NCI-H187 (cell line): ENCODE measurements at places on chromosomes 4 and X.

DNA sequence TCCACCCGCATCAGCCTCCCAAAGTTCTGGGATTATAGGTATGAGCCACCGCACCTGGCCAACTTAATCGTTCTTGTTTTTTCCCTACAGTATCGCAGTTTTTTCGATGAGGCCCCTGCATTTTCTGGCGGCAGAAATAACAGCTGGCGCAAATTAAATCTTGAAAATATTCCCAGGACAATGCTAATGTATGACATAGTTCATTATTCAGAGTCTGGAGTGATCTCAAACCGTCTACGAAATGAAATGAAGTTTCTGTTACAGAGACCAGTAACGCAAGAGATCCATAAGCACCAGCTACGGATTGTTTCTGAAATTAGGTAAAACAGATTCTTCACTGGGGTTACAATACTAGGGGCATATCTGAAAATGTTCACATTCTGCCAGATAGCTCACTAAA, 27.3 kb downstream of the CXorf58 start:
- no peak for DNase-seq

GRCh38 chr4:95877636-95878035, 37.7 kb downstream of the PDHA2 start:
- DNase-seq: no peak

DNA sequence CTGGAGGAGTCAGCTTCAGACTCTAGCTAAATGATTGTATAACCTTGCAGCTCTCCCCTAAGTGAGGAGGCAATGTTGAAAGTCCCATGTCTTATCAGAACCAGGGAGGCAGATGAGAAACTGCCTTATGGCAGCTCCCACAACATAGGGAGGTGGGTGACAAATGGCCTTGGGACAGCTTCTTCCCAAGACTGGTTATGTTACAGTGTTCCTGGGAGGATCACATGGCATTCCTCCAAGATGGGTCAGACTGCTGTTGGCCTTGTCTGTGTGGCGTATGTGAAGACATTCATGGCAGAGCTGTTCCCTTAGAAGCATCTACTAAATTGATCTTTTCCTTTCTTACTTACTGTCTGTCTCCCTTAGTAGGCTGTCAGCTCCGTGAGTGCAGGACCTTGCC, 42.0 kb downstream of the HPRT1 start:
- no peak for DNase-seq

DNA sequence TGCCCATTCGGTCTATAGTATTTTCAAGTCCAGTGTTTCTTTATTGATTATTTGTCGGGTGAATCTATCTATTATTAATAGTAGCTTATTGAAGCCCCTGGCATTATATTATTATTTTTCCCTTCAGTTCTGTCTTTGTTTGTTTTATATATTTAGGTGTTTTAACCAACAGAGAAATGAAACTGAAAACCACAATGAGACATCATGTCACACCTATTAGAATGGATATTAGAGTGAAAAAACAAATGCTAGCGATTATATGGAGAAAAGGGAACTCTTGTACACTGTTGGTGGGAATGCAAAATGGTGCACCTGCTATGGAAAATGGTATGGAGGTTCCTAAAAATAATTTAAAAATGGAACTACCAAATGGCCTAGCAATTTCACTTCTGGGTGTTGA, 272.5 kb downstream of the ADAM29 start:
- no peak for DNase-seq

- DNase-seq: no peak
Measured at GRCh38 chrX:101385026-101385684, 836 bp downstream of the BTK start.

- no peak for DNase-seq
Measured at GRCh38 chr4:21890231-21890630, 58.3 kb downstream of the KCNIP4 start.

- no peak for DNase-seq
Measured at GRCh38 chr4:84985952-84986351, 19.5 kb upstream of the WDFY3 start.

GRCh38 chr4:8708401-8709021, 115.9 kb downstream of the CPZ start:
- DNase-seq: no peak

GRCh38 chr4:184234155-184234554, 16.5 kb upstream of the ENPP6 start:
- no peak for DNase-seq

DNA sequence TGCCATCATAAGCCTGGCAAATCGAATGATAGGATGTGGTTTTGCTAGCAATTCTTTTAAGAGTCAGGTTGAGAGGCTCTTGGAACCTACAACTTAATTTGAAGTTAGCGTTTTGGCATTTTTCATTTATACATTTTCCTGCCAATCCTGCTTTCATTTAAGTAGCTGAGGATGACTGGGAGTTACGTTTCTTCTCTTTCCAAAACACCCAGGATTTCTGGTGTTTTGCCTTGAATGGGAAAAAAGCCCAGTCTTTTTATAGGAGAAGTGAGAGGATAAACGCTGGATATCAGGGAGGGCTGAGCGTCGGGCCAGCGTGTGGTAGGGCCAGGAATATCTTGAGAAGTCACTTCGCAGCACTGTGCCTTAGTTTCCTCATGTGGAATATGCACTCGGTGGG, 174.2 kb upstream of the HAND2 start:
- no peak for DNase-seq

DNA sequence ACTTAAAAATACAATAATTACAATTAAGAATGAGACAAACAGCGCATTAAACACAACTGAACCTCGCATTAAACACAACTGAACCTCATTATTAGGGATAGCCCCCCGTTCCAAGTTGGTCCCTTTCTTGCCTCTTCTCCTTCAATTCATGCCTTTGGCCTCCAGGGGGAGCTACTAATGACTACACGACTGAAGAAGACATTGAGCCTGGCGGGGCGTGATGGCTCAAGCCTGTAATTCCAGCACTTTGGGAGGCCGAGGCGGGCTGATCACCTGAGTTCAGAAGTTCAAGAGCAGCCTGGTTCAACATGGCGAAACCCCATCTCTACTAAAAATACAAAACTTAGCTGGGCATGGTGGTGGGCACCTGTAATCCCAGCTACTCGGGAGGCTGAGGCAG, 56.4 kb upstream of the NWD2 start:
- DNase-seq: no peak

DNA sequence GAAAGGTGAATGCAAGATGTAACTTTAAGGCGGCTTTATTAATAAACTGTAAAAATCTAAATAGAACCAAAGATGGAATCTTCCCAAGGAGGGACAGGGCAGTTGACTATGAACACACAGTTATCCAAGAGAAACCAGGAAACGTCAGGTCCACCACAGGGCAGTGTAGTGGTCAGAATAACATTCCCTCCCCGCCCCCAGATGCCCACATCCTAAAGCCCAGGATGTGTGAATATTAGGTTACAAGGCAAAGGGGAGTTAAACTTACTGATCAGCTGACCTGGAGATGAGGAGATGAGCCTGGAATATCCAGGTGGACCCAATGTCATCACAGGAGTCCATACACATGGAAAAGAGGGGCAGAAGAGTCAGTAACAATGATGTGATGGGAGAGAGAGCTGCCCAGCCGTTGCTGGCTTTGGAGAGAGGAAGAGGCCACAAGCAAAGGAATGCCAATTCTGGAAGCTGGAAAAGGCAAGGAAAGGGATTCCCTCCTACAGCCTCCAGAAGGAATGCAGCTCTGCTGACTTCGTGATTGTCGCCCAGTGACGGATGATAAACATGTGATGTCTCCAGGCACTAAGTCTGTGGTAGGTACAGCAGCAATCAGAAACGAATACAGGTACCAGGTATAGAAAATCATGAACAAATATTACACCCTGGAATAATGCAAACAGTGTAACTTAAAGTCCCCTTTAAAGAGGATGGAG, 5.2 kb downstream of the SH3KBP1 start:
- no peak for DNase-seq

DNA sequence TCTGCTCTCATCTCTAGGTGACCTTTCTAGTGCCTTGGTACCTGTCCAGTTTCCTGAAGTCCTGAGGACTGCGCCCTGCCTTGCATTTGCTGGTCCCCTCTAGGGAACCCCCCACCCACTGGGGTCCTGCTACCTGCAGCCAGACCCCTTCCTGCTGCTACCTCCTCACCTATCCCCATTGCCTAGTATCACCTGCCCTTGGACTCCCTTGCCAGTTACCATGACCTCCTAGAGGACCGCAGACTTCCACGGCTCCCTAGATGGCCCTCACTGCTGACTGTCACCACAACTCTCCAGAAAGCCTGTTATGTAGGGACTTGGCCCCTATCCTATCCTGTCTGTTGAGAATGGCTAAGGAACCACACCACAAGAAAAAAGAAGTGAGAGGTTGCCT, 166.6 kb downstream of the EFNB1 start:
- DNase-seq: no peak

DNA sequence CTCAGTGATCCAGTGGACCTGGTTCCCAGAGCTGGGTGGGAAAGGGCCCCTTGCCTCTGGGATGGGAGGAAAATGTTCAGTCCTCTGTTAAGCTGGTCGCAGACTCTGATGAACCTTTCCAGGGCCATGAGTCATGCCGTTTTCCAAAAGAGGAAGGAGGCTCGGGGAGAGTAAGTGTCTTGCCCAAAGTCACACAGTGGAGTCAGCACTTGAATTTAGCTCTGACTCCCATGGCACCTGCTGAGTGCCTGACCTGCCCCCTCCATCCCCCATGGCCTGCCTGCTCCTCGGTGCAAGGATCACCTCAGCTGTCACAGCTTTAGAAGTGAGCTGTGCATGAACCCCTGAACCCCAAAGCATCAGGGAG, 14.0 kb upstream of the KIAA0232 start:
- DNase-seq: no peak

- no peak for DNase-seq
Measured at GRCh38 chrX:40933706-40934425, 151.4 kb upstream of the USP9X start.
